ENCODE measurements at places on chromosomes 7 and 10.
A peak's percentile ranks its signal among the peaks of the same experiment; 100 is the strongest.

- DNase-seq, result no peak
These were observed 1.1 kb downstream of the VGF start for GRCh38 chr7:101164071-101164840.

GRCh38 chr7:4091767-4092166 is 590.3 kb upstream of the FOXK1 start:
- no peak for DNase-seq

GRCh38 chr7:116153050-116153449 is 57.3 kb upstream of the TES start:
- no peak for DNase-seq

DNA sequence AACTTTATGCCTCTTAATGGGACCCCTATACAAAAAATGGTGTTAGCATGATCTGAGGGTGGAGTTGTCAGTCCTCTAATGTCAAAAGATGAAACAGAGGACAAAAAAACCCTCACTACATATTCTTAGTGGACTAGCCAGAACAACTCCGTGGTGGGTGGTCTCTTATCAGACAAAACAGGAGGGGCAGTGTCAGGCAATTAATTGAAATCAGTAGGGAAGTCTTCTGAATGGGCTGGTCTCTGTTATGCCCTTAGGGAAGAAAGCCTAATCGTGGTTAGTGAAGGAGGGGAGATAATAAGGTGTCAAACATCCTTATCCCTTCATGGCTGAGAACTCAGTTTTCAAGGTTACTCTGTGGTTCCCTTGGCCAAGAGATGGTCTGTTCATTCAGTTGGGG is 909.4 kb downstream of the GRID1 start:
- DNase-seq, result no peak

- no peak for DNase-seq
These were observed 86.8 kb downstream of the MKX start for GRCh38 chr10:27658788-27659187.

DNA sequence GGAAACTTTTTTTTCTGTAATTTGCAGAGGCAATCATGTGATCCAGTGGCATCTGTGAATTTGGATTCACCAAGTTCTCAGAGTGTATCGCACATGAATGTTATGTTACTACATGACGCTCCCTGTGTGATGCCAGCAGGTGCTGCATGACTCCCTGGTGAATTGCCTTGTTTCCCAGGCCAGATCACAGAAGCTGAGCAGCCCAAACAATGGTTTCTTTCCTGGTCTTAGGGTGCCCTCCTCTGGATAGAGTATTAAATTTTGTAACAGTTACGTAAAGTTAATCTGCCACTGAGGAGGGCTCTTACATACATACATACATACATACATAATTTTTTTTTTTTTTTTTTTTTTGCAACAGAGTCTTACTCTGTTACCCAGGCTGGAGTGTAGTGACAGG is 3.6 kb downstream of the ZSCAN21 start:
- DNase-seq, result peak; percentile 82

- DNase-seq, result no peak
These were observed 397.2 kb downstream of the EXOC4 start for GRCh38 chr7:133650069-133650468.

- no peak for DNase-seq
These were observed 36.6 kb upstream of the CYP2C19 start for GRCh38 chr10:94725871-94726270.

- no peak for DNase-seq
These were observed 5.2 kb downstream of the ANKRD1 start for GRCh38 chr10:90915766-90916075.
